Heart left ventricle (tissue), 16 donors: ENCODE measurements at places on chromosomes 4 and X. TPM values are rescaled to one million over a fixed set of nuclear protein-coding genes. Genes with fewer than 3 reads are reported as not detected.

FGG gene
- polyA plus RNA-seq = 0.50 TPM

MAGEE1 gene
- polyA plus RNA-seq = 0.83 TPM

POLN gene
- 0.79 TPM for polyA plus RNA-seq

CLTRN gene
- 1.4 TPM for polyA plus RNA-seq

GUCY1B1 gene
- polyA plus RNA-seq = 12.5 TPM

TENM3 gene
- 0.19 TPM for polyA plus RNA-seq

WFS1 gene
- 62.1 TPM for polyA plus RNA-seq

P2RY4 gene
- polyA plus RNA-seq = not detected

MAP7D2 gene
- polyA plus RNA-seq = 0.23 TPM

VCX2 gene
- not detected for polyA plus RNA-seq

GPM6B gene
- 2.0 TPM for polyA plus RNA-seq

ARAP2 gene
- polyA plus RNA-seq = 0.38 TPM

JCHAIN gene
- polyA plus RNA-seq = 0.76 TPM

SYP gene
- polyA plus RNA-seq = 1.3 TPM

PUDP gene
- polyA plus RNA-seq = 11.2 TPM

EPHA5 gene
- polyA plus RNA-seq = 0.01 TPM

IL3RA gene
- polyA plus RNA-seq = 9.1 TPM

MID1 gene
- 1.8 TPM for polyA plus RNA-seq

CAPN6 gene
- polyA plus RNA-seq = not detected

FREM3 gene
- polyA plus RNA-seq = 0.01 TPM

GPRASP2 gene
- 7.7 TPM for polyA plus RNA-seq

RTL3 gene
- not detected for polyA plus RNA-seq

CITED1 gene
- 0.90 TPM for polyA plus RNA-seq

ATP5ME gene
- polyA plus RNA-seq = 552 TPM

SGMS2 gene
- polyA plus RNA-seq = 55.7 TPM

CLIC2 gene
- polyA plus RNA-seq = 5.8 TPM

FGFBP2 gene
- polyA plus RNA-seq = 1.4 TPM

AFF1 gene
- 51.8 TPM for polyA plus RNA-seq

ADH1B gene
- 21.3 TPM for polyA plus RNA-seq

EMD gene
- 152 TPM for polyA plus RNA-seq

LIMCH1 gene
- 54.0 TPM for polyA plus RNA-seq

CDS1 gene
- polyA plus RNA-seq = 0.90 TPM

GABRE gene
- polyA plus RNA-seq = 3.5 TPM

FOXR2 gene
- polyA plus RNA-seq = not detected

RBM41 gene
- polyA plus RNA-seq = 3.6 TPM

RNF212 gene
- polyA plus RNA-seq = 0.65 TPM

SRPX2 gene
- polyA plus RNA-seq = 3.4 TPM

FOXO4 gene
- 23.2 TPM for polyA plus RNA-seq
